ENCODE measurements at places on chromosomes 5 and 9.

- DNase-seq: no peak
Observed at GRCh38 chr9:18235181-18235908, 238.6 kb upstream of the ADAMTSL1 start.

DNA sequence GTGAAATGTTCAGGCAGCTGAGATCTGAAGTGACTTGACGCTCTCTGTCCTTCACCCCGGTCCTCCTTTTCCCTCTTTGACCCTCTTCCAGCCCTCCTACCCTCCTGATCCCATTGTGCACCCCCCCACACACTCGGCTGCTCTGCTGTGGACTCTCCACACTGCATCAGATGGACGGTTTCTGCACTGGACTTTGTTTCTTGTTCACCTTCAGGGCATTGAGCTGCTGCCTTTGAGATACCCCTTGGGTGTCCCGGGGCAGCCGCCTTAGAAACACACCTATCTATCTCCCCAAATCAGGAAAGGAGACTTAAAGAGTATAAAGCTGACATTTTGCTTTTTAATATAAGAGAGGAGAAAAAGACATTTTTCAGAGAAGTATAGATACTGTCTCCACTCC lies 27.5 kb downstream of the AMBP start:
- DNase-seq: no peak

- DNase-seq: no peak
Observed at GRCh38 chr5:179325296-179326031, 19.8 kb downstream of the ADAMTS2 start.

DNA sequence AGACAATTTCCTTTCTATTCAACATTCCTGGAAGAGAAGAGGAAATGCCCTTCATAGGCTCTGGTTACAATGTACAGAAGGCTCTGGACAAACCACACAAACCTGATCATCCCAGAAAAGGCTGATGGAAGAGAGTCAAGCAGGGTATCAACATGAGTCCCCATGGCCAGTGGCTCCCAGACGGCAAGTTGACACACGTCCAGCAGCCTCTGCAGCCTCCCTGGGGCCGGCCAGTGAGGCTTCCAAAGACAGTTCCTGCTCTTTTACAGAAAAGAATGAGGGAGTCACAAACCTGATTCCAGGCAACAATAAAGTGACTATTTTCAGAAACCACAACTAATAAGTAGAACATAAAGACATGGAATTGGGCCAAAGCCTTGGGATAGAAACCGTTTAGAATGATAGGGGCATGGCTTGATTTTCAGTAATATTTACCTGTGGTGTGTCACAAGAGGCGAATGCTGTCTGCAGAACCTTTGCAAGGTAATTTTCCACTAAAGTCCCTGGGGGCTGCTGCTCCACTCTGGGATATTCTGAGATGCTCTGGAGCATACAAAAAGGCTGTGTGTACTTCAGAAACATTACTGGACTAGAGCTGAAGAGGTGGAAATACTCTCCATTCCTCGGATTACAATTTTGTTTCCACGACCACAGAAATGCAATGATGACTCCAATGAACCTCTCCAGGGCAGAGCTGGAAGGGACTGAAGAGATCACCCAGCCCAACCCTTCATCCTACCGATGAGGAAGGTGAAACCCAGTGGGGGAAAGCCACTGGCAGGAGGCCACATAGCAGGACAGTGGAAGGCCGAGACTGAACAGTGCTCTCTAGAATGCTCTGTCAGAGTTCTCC lies 10.4 kb downstream of the MED27 start:
- DNase-seq: no peak

GRCh38 chr5:170640731-170641588 lies 137.1 kb downstream of the KCNIP1 start:
- no peak for DNase-seq

GRCh38 chr5:77360973-77361372 lies 131.1 kb downstream of the WDR41 start:
- no peak for DNase-seq

- DNase-seq: no peak
Observed at GRCh38 chr5:43024217-43024616, 15.9 kb downstream of the ANXA2R start.

DNA sequence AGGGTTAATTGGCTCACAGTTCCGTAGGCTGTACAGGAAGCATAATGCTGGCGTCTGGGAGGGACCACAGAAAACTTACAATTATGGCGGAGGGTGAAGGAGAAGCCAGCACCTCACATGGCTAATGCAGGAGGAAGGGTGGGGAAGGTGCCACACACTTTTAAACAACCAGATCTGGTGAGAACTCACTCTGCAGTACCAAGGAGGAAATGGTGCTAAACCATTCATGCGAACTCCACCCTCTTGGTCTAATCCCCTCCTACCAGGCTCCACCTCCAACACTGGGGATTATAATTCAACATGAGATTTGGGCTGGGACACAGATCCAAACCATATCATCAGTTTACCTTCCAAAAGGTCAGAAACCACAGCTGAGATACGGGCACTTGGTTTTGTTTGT lies 122.9 kb downstream of the PDZD2 start:
- DNase-seq: no peak

DNA sequence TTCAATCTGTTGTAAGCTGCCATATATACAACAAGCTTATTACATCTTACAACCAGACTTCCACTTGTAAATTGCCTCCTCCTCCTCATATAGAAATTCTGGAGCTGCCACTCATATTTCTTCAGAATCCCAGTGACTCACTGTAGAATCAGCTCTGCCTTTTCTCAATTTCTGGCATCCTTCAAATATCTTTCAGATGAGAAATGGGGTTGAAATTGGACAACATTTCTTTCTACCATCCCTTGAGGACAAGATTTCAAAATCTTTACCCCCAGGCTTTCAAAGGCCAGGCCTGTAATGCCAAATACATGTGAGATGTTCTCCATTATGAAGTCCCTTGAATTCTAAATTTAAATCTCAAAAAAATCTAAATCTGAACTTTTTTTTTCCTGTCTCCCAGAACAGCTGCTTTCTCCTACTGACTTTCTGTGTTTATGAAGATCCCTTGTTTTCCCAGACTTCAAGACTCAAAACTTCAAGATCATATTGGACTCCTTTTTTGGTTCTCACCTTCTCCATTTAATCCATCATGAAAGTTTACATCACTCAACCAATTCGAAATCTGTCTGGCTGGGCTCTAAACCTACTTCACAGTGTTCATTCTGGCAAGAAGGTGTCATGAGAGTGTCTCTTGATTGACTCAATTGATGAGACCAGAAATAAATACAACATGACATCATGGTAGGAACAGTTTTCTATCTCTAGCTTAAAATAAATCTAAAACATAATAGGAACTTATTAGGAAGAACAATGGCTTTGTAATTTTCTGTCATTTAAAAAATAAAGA lies 109.8 kb downstream of the HMHB1 start:
- DNase-seq: no peak

DNA sequence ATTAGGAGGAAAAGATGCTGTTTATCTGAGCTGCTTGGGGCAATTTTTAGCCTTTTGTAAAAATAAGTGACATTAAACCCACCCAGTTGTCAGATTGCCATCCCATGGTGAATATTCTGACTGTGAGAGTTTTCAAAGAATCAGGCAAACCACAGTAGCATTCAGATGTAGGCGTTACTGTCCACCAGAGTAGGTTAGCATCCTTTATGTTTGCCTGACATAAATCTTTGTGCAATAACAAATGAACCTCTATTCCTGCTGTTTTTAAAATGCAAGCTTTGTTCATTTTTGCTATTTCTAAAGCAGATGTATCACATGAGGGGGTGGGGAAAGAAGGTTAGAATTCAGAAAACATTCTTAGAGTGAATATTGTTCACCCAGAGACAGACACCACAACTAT lies 427.8 kb downstream of the CDH9 start:
- DNase-seq: no peak

DNA sequence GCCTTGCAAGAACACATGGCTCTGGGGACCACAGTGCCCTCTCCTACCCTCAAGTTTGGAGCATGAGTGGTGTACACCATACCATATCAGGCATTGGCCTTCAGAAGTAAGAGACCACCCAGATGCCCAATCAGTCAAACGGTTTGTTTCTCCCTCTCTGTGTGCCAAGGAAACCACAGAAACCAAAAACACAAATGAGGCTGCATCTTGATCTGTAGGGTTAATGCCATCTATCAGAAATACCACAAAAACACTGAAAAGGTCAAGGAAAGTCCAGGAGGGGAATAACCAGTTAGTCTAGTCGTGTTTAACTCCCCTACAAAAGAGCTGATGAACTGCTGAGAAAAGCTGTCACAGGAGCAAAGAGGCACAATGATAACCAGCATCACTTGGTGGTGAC lies 78.4 kb downstream of the INSYN2B start:
- no peak for DNase-seq

GRCh38 chr5:145189746-145190145 lies 645.4 kb downstream of the PRELID2 start:
- DNase-seq: no peak

GRCh38 chr9:110526426-110526825 lies 53.1 kb downstream of the SVEP1 start:
- DNase-seq: no peak

DNA sequence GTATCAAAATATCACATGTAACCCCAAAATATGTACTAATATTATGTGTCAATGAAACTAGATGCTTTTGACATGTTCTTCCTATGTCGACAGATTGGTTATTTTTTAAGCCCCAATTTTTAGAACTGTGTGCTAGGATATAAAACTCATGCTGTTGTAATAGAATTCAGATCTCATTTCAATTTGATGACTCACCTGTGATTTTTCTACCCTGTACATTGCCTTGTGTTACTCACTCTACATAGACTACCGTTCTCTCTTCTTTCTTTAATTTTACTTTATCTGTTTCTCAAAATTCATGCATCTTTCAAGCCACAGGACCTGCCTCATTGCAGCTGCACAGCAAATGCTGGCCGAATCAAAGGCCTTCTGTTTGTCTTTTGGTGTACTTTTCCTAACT lies 284.5 kb downstream of the MAT2B start:
- no peak for DNase-seq

DNA sequence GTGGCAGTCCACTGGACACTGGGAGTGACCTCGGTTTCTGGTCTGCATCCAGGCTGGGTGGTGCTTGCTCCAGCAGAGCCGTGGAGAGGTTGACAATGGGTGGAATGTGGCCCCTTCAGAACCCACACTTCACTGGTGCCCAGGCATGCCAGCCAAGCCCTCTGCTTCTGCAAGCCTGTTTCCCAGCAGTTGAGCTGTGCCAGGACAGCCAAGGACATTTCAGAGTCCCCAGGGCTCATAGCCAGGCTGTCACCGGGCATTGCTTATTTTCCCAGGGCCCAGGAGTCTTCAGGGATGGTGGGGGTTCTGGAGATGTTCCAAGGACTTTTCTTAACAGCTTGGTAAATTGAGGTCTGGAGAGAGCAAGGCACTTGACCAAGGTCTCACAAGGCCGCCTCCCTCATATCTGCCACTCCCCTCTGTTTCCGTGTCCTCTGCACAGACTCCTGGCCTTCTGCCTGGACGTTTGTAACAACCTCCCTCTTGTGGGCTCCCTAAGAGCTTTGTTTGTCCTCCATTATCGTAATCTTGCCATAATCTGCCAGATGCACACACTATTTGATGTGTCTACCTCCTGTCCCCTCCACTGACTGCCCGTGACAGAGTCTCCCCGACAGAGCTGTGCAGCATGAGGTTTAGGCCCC lies 3.8 kb upstream of the NDST1 start:
- no peak for DNase-seq

DNA sequence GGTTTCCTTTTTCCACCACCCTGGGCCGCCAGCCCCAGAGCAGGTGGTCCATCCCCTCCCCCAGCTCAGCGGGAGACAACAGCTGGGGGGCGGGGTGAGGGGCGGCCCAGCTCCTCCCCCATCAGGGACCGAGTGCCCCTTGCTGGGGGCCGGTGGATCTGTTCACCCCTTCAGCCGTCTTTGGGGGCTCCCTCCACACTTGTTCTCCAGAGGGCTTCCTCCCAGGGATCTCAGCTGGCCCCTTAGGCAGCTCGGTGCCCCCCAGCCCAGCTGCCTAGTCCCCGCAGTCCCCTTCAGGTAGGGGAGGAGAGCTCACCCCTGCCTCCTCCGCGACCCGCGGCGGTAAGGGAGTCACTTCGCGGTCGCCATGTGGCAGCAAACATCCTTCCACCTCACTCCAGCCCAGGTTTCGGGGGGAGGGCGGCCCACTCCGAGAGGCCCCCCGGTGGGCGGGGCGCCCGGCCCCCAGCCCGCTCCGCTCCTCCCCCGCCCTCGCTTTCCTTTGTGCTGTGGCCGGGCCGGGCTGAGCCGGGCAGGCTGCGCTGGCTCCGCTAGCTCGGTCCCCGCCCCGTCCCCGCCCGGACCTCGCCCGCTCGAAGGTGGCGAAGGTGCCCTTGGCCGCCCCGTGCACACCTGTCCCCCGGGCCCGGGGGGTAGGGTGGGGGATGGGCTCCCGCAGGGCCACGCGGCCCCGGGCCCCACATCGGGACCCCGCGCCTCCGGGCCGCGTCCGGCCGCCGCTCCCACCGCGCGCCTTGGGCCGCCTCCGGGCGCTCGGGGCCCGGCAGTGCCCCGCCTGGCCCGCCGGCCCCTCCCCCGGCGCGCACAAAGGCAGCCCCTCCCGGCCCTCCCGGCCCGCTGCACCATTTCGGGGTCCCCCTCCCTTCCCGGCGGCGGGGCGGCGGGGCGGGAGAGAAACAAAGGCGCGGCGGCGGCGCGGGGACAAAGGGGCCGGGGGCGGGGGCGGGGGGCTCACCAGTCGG lies 683 bp downstream of the DBN1 start:
- DNase-seq: no peak

- DNase-seq: no peak
Observed at GRCh38 chr5:60893521-60893920, 49.5 kb upstream of the ELOVL7 start.

- no peak for DNase-seq
Observed at GRCh38 chr5:65276178-65276890, 205.4 kb downstream of the ADAMTS6 start.

- DNase-seq: no peak
Observed at GRCh38 chr5:54207566-54207965, 102.8 kb downstream of the ARL15 start.

GRCh38 chr9:126222363-126222834 lies 104.2 kb upstream of the MVB12B start:
- no peak for DNase-seq

DNA sequence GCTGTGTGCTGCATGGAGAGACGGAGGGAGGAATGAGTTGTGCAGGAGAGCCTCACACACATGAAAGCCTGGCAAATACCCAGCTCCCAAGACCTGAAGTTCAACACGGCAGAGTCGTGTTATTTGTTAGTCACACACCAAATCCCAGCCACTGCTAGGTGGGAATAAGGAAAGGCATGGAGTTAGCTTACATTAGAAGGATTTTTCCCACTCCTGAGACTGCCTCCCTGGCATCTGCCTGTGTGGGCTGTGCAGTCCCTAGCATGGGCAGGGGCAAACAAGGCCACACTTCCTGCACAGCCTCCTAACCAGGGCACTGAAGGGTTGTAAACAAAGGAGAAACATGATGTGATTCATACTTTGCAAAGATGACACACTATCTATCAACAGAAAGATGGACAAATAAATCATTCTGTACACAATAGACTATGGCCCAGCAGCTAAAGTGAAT lies 306.8 kb downstream of the SPOCK1 start:
- DNase-seq: no peak
